Naive thymus-derived CD4-positive, alpha-beta T cell (primary cell): ENCODE measurements at places on chromosomes 5 and 9. TPM values are rescaled to one million over a fixed set of nuclear protein-coding genes. Genes with fewer than 3 reads are reported as not detected.
A peak's percentile ranks its signal among the peaks of the same experiment; 100 is the strongest.

DNA sequence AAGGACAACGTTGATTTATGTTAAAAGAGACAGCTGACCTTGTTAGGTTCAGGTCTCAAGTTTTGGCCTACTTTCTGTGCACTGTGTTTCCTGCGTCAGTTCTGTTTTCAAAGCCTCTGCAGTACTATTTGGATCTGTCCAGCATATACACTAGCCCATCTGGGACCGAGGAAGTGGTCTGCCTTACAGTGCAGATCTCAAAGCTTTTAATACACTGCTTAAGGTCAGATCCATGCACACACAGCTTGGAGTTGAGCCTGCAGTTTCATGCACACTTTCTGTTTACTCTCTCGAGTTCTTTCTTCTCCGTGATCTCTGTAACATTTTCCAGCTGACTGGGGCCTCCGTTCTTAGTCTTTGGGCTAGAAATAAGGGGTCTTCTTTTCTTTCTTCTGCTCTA lies 24.1 kb downstream of the CARTPT start:
- DNase-seq = no peak

SLC34A1 gene
- total RNA-seq = not detected

TPM2 gene
- total RNA-seq = 13.2 and 15.0 TPM in 2 replicates

- DNase-seq = no peak
Measured at GRCh38 chr5:122400341-122400740, 88.3 kb downstream of the SNCAIP start.

GRCh38 chr5:58121391-58121790 lies 338.5 kb downstream of the PLK2 start:
- DNase-seq = no peak

GRCh38 chr5:68368311-68369022 lies 152.9 kb downstream of the PIK3R1 start:
- DNase-seq = no peak

DNA sequence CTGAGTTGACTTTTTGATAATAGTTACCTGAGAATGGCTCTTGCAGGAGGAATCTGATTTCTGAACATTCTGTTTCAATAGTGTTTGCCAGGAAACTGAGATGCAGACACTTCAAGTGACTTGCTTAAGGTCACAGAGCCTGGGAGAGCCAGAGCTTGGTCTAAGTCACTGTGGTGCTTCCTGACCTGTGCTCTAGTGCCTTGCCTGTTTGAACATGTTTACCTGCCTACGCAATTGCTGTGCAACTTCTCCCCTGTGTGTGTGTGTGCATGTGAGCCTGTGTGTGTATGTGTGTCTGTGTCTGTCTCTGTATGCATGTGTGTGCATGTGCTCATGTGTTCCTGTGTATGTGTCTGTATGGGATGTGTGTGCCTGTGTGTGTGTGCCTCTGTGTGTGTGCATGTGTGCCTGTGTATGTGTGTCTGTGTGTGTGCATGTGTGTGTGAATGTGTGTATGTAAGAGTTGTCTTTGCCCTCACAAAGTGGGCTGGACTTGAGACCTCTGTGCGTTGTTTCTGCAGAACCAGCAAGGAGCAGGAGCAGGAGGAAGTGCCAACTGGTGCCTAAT lies 185.8 kb downstream of the GADD45G start:
- no peak for DNase-seq

ZNF366 gene
- total RNA-seq = not detected

- DNase-seq = no peak
Measured at GRCh38 chr9:82275258-82275927, 286.8 kb downstream of the SPATA31D1 start.

DNA sequence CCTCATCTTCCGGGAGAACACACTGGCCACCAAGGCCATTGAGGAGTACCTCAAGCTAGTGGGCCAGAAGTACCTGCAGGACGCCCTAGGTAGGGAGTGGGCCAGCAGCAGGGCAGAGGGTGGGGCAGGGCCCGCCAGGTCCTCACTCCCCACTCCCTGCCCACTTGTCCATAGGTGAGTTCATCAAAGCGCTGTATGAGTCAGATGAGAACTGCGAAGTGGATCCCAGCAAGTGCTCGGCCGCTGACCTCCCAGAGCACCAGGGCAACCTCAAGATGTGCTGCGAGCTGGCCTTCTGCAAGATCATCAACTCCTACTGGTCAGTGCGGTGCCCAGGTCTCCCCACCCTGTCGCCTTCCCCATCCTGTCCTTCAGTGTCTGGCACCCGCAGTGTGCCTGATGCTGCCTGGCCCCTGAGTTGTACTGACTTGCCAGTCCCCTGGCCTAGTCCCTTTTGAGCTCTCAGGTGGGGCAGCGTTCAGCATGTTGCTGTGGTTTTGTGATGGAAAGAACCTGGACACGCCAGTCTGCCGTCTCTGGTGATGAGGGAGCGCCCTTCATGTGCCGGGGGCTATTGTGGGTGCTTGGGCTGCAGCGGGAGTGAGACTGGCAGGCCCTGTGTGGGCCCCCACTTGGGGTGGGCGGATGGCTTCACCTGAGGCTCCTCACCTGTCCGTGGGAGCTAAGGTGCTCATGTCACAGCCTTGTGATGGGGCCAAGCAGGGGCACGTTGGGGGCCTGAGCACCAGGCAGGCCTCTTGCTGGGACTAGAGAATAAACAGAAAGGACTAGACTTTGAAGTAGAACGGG lies 112.3 kb downstream of the DAB2IP start:
- no peak for DNase-seq

DNA sequence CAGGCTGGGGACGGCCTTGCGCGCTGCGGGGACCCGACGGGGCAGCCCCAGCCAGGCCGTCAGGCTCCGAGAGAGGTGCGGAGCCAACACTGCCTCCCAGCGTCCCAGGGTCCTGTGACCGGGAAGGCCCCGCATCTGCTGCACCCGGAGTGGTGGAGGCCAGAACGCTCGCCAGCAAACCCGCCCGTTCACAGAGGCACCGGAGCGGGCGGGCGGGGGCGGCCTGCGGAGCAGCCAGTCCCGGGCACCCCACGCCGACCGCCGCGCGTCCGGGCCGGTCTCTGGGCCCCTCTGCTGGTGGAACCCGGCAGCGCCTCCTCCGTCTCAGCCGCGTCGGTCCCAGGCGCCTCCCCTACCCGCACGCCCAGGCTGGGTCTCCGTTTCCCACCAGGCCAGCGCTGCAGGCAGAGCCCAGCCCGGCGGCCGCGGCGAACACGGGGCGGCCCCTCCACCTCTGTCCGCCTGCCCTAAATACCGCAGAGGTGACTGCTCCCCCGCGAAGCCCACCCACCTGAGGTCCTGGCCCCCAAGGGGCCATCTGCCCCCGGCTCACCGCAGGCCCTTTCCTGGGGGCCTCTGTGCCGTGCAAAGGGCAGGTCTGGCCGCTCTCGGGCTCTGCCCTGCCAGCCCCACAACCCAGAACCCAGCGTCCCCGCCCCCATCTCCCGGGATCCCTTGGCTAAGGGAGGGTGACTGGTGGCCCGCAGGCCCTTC lies 15.9 kb downstream of the EXD3 start:
- peak; percentile 47 for DNase-seq
